ENCODE measurements at places on chromosomes 4 and X.

GRCh38 chr4:26343038-26343398 is 22.2 kb downstream of the RBPJ start:
- no peak for DNase-seq

- DNase-seq = peak; percentile 3
These were observed 575 bp downstream of the RCHY1 start for GRCh38 chr4:75513526-75514130.

- no peak for DNase-seq
These were observed 3.2 kb upstream of the IL1RAPL1 start for GRCh38 chrX:28584025-28584424.

DNA sequence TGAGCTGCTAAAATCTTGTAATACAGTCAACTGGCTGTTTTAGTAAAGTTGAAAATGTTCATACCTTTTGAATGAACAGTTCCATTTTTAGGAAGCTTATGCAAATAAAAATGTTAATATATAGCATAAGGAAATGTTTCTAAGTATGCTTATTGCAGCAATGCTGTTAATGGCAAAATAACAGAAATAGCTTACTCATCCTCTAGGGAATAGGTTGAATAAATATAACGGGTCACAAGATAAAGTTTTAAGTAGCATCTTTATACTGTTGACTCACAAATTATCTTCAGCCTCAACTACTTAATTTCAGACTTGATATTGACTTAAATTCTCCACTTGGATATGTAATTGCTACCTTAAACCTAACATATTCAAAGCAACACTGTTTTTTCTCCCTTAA is 27.7 kb downstream of the HERC3 start:
- DNase-seq = no peak

GRCh38 chr4:158906073-158906472 is 137.2 kb downstream of the FNIP2 start:
- DNase-seq = peak; percentile 50

- DNase-seq = peak; percentile 15
These were observed 93.8 kb downstream of the SLC10A6 start for GRCh38 chr4:86755388-86755787.

DNA sequence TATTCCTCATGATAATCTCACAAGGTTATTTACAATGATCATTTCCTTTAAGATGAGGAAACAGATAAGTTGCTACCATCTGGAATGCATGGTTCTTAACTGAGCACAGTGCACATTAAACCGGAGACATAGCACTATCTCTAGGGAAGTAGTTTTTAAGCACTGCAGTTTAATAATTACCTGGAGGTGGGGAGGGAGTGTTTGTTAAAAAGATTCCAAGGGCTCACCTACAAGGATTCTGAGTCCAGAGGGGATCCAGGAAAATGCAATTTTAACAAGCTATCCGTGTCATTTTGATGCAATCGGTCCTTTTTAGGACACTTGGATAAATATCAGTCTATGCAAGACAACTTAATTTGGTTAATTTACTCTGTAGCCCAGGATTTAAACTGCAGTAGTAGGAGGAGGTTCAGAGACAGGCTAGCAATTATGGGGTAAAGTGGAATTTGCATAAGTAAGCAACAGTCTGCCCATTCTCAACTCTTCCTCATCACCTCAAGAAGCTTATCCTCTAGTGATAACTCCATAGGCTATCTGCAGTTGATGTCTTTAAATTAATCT is 2.8 kb upstream of the PDLIM5 start:
- no peak for DNase-seq

- DNase-seq = no peak
These were observed 6.9 kb upstream of the TLL1 start for GRCh38 chr4:165866019-165866650.

DNA sequence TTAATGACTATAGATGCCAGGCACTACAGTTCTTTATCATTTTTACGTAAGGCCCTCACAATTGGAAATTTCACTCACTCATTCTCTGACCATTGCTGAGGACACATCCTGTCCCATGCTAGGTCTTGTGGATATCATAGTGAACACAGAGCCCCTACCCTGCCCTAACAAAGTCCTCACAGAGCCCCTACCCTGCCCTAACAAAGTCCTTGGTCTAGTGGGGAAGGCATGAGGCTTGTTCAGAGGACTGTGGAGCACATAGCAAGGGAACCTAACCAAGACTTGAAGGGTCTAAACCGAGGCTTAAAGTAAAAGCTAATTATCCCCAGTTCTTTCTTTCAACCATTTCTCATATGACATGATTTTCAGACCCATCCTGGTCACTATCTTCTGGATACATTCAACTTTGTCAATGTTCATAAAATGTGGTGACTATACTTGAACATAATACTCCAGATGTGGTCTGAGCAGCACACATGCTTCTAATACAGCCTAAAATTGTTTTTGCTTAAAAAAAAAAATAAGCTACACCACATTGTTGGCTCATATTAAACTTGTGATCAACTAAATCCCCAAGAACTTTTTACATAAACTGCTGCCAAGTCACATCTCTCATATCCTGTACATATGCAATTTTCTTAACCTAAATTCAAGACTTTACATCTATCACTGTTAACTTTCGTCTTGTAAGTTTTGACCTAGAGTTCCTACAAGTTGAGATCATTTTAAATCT is 77.0 kb downstream of the GPC3 start:
- no peak for DNase-seq

DNA sequence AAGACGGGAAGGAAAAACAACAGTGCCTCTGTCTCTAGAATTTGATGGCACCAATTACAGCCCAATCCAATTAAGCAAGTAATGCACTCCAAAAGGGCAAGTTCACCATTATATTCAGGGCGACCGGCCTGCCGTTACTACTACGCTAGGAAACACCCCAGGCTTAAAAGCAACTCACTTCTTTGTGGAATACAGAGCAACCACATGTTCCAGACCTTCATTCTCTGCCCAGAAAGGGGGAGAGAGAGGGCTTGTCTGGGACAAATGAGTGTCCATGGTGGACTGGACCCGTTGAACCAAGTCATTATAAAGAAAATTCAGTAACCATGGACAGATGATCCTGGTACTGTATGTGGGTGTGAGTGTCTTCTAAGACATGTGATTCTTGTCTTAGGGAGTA is 1.6 kb downstream of the KDR start:
- no peak for DNase-seq

DNA sequence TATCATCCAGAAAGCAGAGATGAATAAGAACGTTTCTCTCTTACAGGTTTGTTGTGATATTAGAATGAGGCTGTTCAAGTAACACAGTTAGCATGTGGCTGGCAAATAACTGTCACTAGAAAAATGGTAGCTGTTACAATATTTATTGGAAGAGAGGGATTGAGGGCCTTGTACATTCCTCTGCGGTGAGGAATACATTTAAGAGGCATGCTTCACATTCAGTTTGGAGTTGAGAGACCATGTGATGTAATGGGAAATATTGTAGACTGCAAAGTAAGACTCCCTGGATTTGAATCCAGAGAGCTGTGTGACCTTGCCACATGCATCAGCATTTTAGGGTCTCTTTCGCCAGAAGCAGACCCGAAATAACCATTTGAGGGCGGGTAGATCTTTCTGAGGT is 104.8 kb upstream of the KIT start:
- no peak for DNase-seq

DNA sequence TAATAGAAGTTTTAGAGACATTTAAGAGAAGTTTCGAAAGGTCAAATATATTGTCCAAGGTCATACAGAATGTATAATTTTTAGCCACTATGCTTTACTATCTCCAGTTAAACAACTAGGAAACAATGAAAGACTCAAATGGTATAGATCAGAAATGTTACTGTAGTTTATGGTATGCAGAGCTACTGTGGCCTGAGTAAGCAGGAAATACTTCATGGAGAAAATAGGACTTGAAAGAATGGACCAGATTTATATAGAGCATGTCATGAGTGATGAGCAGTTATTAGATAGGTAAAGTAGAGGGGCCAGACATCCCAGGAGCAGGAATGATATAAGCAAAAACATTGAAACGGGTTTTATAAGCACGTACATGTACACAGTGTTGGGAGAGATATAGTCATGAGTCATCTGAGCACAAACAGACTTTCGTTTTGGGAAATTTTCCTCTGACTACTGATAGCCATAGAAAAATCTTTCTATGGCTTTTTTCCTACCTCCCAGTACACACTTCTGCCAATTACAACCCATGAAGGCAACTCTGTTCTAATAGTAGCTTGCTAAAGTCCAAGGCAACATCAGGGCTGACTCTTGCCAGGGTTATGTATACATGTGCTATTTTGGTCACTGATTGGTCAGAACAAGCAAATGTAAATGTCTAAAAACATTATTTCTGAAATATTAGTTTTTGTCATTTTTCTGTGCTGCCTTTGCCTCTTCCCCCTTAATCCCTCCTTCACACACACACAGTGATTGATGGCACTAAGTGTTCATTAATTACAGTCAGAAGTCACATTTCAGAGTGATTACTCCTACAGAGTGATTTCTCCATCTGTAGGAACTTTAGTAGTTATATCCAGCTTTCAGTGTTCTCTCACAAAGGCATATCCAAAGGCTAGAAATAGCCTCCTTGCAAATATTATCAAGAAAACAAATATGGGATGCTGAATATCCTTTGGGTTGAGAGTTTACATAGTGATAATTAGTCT is 198.7 kb downstream of the ENOX2 start:
- no peak for DNase-seq

GRCh38 chr4:176443117-176443516 is 123.4 kb downstream of the SPCS3 start:
- no peak for DNase-seq

DNA sequence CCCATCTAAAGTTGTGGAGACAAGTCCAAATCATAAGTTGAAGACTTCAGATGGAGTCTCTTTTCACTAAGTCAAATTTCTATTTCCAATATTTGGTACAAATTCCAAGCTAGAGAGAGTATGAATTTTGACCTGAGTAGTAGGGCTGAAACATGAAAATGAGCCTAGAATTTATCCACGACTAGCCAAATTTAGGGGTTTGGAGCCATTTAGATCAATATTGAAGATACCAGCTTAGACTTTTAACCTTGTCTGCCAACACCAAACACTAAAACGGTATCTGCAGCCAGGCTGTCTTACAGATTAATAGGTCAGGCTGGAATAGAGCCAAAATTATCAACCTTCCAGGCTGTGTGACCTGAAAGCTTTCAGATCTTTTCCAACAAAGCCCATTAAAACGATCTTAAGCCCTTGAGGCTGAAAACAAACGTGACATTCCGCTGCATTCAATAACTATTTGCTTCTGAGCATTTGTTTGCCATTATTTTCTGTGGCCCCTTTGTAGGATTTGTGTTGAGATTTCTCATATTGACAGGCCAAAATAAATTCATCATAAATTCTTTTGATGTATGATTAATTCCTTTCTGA is 268.7 kb upstream of the DKK2 start:
- no peak for DNase-seq

- DNase-seq = no peak
These were observed 27.4 kb upstream of the SPON2 start for GRCh38 chr4:1199556-1200331.

GRCh38 chr4:97411356-97411755 is 731.9 kb downstream of the STPG2 start:
- no peak for DNase-seq

GRCh38 chr4:144449611-144450010 is 196.3 kb upstream of the HHIP start:
- no peak for DNase-seq

DNA sequence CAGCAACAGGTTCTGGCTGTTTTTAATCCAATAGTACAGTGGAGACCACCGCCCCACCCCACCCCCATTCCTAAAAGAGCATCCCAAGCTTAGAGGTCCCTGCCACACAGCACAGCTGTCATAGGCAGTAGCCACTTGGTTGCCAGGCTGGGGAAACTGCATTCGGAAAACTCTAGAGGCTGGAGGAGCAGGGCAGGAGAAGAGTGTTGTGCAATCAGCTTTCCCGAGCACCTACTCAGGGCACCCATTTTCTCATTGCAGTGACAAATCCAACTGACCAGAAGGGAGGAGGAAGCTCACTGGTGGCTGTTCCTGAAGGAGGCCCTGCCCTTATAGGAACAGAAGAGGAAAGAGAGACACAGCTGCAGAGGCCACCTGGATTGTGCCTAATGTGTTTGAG is 1.1 kb downstream of the CXCL1 start:
- DNase-seq = no peak

DNA sequence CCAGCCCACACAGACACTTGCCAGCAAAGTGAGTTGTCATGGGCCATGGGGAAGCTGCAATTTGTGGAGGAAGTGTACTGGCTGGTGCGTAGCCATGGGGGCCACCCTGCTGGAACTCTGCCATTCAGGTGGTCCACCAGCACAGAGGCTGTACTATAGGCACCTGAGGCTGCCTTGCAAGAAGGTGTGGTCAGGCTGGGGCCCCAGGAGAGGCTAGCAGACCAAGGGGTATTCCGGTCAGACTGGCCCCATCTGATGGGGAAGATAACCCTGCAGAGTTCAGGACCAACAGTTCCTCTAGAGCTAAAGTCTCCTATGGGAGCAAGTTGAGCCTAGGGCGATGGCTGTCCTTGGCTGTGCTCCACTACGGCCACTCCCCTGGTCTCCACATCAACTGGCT is 136.1 kb downstream of the DCAF12L2 start:
- no peak for DNase-seq

GRCh38 chr4:146959692-146960091 is 14.0 kb upstream of the TTC29 start:
- DNase-seq = no peak

GRCh38 chrX:132480581-132481203 is 8.1 kb downstream of the MBNL3 start:
- peak; percentile 71 for DNase-seq

GRCh38 chr4:127604949-127605709 is 27.6 kb upstream of the INTU start:
- DNase-seq = peak; percentile 7

GRCh38 chr4:7472442-7473013 is 37.8 kb upstream of the PSAPL1 start:
- no peak for DNase-seq

DNA sequence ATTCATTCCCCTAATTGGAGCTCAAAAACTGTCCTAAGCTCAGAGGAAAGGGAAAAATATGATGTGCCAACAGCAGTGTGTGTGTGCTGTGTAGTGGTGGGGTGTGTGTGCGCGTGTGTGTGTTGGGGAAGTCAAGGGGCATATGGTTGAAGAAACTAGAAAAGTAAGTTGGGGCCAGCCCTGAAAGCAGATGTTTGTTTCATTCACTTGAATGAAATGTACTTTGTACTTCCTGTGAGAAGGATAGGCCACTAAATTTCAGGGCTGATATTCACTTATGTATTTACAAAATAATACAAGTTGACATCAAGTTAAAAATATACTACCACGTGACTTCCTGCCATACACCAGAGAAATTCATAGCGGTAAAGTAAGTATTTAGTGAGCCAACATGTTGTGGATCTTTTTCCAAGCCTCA is 151.3 kb upstream of the JADE1 start:
- DNase-seq = no peak

Measured in activated CD4-positive, alpha-beta T cell treated with anti-CD3 and anti-CD28 coated beads, Interleukin-10, Interleukin-2, amounts not matched to agents 100 ng/mL and 50 ng/mL, durations not matched to agents 16 hours and 8 hours (primary cell).